Fibroblast of upper back skin (primary cell): ENCODE measurements at places on chromosomes 7 and 10.

- DNase-seq: no peak
These were observed 33.2 kb downstream of the BLVRA start for GRCh38 chr7:43791665-43792064.

DNA sequence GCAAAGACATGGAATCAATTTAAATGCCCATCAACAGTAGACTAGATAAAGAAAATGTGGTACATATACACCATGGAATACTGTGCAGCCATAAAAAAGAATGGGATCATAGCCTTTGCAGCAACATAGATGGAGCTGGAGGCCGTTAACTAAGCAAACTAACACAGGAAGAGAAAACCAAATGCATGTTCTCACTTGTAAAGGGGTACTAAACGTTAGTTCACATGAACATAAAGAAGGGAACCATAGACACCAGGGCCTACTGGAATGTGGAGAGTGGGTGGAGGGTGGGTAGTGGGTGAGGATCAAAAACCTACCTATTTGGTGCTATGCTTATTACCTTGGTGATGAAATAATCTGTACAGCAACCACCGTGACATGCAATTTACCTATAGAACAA is 78.4 kb upstream of the GSDME start:
- no peak for DNase-seq

DNA sequence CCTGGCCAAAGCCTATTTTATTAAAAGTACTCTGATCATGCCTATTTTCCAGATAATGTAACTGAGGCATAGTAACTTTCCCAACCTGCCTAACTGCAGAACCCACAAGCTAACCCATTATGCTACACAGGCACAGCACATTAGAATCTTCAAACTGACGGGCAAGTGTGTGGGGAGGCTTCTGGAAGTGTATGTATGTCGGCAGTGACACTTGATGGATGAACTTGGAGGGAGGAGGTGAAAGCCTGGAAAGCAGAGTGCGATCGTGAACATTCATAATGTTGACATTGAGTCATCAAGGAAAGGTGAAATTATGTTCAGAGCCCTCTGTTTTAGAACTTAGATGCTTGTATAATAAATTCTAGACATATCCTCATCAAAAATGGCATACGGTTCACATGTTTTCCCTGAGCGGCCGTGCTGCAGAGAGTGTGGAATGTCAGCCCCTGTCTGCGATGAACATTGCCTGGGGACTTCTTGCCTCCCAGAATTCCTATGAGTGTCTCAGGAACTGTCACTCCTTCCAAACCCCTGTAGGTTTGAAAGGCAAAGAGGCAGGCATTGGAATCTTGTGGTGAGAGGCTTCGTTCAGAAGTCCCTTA is 102.4 kb downstream of the SLIT1 start:
- no peak for DNase-seq

- no peak for DNase-seq
These were observed 28.3 kb upstream of the OLAH start for GRCh38 chr10:15015451-15015850.

DNA sequence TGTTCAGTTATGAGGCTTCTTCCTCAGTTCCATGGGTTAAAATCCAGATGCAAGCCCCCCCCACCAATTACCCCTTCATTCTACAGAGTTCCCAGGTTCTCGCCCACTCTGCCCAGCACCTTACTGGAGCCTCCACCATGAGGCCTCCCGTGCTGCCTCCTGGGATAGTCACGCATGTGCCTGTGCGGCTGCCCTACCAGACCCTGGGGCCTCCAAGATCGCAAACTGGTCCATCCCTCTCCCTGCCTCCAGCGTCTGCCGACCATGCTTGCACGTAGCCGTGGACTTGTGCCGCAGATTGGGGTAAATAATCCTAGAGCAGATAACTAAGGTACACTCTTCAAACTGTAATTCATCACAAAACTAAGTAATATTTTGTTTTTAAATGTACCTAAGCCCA is 611.2 kb downstream of the PTPRN2 start:
- DNase-seq: no peak

GRCh38 chr10:106557053-106557452 is 607.5 kb downstream of the SORCS1 start:
- DNase-seq: peak; percentile 56

- peak; percentile 57 for DNase-seq
These were observed 842 bp downstream of the ZNF22 start for GRCh38 chr10:45001381-45002148.

DNA sequence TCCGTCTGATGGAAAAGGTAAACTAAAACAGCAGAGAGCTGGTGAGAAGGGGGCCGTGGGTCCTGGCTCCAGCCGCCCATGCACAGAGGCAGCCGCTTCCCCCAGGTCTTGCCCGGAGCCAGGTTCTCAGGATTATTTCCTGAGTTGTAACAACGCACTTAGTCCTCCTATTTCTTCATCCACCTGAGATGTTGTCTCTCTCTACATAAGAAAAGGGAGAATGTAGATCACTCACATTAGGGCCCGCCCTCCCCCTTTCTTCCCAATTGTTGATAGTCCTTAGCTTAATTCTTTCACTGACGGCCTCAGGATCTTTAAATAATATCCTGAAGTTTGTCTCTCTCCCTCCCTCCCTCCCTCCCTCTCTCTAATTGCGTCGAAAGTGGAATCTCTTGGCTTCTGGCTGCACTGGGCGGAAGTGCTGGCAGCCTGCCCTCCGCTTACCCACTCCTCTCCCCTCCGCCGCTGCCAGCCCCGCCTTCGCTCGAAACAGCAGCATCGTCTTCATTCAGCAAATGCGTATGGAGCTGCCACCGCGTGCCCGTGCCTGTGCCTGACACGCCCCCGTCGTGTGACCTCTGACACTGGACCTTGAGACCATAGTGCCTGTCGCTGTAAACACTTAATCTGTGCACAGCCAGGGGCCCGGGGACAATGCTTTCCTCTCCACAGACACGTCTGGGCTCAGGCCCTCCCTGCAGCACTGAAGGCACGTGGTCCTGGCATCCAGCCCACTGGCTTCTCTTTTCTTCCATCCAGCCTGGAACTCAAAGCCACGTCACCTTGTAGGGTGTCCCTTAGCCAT is 174.5 kb upstream of the PPP2R2D start:
- no peak for DNase-seq

- DNase-seq: no peak
These were observed 4.0 kb upstream of the DIP2C start for GRCh38 chr10:693506-693905.

GRCh38 chr10:86376852-86377796 is 10.5 kb upstream of the GRID1 start:
- DNase-seq: peak; percentile 44

GRCh38 chr7:37714606-37715005 is 31.0 kb downstream of the GPR141 start:
- DNase-seq: no peak

GRCh38 chr7:108310351-108310750 is 145.9 kb downstream of the NRCAM start:
- peak; percentile 16 for DNase-seq

- no peak for DNase-seq
These were observed 37.6 kb downstream of the OAT start for GRCh38 chr10:124381011-124381611.

DNA sequence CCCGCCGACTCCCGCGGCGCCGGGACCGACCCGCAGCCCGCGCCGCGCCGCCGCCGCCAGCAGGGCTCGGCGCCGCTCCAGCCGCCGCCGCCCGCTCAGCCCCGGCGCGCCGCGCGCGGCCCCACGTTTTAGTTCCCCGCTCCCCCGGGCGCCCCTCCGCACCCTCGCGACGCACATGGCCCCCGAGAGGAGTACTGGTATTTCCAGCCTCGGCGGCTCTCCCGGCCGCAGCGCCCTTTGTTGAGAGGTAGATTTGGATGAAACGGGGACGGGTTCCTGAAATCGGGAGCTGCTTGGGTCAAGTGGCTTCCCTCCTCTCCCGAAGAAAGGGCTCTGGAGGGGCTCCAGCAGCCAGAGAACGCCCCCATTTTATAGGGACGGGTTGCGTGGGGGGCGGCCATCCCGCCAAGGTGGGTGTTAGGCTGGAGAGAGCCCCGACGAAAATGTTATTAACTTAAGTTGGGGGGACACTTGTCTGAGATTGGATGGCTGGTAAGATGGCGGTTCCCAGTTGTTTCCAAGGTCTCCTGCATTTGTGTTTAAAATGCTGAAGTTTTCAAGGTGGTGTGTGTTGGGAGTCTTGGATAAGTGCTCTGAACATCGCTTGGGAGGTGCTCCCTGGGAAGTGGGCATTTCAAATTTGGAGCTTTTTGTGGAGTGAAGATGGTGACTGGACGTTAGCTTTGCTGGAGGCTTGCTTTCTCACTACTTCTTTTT is 1.2 kb downstream of the BMI1 start:
- DNase-seq: no peak

- DNase-seq: no peak
These were observed 65.7 kb upstream of the STRIP2 start for GRCh38 chr7:129368389-129368986.

- DNase-seq: no peak
These were observed 11.3 kb upstream of the FXYD4 start for GRCh38 chr10:43360086-43360485.

DNA sequence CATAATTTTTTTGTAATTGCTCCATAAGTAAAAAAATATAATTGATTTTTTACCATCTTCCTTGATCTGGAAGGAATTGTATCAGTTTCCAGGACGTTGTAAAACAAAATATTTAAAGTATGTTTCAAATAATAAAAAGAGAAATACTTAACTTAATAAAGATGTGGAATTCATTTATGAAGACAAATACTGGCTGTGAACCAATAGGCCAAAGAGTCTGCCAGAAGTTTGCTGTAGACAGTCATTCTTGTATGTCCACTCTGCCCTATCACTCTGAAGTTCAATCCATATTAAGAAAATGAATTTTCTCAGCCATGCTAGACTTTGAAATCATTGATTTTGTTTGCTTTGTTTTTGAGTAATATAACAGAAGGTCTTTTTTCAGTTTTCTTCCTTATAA is 256.4 kb downstream of the TRIL start:
- DNase-seq: peak; percentile 67

GRCh38 chr10:95560278-95561176 is 644 bp downstream of the SORBS1 start:
- peak; percentile 23 for DNase-seq

GRCh38 chr7:43694399-43694748 is 34.9 kb downstream of the COA1 start:
- peak; percentile 82 for DNase-seq

- peak; percentile 76 for DNase-seq
These were observed 5.5 kb upstream of the LIPN start for GRCh38 chr10:88754287-88754686.

DNA sequence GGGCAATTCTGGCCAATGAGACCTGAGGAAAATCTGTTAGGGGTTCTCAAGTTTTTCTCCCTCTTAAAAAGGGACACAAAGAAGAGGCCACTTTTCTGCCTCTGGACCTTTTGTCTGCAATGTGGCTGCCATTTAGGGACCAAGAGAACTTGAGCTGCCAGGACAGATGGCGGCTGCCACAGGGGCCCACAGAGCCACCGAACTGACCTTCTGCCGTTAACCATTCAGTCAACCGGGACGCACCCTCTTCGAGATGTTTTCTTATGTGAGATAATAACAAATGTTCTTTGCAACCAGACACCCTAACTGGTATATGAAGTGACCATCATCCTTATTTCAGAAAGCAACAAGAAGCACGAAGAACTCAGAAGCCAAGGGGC is 29.2 kb downstream of the GSDME start:
- DNase-seq: no peak
